ENCODE measurements at places on chromosomes 12 and 14.

GRCh38 chr12:6703631-6704030, 3.0 kb upstream of the PIANP start:
- DNase-seq = no peak

DNA sequence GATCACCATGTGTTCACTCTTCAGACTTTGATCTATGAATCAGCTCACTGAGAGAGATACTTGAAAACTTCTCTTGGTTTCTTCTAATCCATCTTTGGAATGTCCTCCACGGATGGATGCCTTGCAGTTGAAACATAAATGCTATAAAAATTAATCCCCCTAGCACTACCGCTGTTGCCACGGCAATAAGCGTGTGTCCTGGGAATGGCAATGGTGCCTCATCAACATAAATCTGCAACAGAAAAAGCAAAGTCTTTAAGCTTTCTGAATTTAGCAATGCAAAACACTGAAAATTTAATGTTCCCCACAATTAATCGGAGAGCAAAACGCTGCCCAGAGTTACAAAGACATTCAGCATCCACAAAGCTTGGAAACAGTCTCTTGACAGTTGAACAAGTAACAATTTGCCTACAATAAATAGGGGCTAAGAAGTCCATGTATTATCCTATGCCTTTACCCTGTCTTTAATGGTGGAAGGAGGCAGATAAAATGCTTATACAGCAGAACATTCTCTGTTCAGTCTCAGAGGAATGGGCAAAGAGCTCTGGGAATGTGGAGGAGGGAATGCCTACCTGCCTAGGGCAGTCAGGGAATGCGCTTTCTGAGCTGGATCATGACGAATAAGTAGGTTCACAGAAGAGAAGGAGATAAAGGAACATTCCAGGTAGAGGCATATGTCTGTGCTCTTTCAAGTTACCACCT, 70.9 kb upstream of the PPP4R3A start:
- no peak for DNase-seq

DNA sequence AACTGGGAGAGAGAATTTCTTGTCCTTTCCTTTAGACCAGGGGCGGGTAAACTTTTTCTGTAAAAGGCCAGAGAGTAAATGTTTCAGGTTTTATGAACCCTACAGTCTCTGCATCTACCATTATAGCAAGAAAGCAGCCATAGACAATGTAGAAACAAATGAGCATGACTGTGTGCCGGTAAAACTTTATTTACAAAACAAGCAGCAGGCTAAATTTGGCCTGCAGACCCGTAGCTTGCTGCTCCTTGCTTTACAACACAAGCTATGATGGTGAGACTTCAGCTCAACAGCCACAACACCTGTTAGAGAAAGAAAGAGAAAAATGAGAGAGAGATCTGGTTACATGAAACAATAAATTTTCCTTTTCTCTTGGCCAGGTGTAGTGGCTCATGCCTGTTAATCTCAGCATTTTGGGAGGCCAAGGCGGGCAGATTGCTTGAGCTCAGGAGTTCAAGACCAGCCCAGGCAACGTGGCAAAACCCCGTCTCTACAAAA, 4.2 kb upstream of the CDC42BPB start:
- DNase-seq = no peak

DNA sequence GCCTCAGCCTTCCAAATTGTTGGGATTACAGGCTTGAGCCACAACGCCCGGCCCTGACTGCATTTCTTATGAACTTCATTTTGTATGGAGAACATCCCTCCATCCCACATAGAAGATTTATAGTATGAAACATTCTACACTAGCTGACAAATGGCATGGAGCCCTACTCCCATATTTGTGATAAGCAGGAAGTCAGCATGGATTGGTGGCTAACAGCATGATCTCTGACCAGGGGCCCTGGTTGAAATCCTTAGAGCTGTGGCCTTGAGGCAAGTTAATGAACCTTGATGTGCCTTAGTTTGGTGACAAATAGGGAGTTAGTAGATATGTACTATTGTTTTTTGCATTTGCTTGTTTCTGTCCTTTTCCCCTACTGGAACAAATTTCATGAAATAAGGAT, 12.3 kb downstream of the IFI27L1 start:
- no peak for DNase-seq

DNA sequence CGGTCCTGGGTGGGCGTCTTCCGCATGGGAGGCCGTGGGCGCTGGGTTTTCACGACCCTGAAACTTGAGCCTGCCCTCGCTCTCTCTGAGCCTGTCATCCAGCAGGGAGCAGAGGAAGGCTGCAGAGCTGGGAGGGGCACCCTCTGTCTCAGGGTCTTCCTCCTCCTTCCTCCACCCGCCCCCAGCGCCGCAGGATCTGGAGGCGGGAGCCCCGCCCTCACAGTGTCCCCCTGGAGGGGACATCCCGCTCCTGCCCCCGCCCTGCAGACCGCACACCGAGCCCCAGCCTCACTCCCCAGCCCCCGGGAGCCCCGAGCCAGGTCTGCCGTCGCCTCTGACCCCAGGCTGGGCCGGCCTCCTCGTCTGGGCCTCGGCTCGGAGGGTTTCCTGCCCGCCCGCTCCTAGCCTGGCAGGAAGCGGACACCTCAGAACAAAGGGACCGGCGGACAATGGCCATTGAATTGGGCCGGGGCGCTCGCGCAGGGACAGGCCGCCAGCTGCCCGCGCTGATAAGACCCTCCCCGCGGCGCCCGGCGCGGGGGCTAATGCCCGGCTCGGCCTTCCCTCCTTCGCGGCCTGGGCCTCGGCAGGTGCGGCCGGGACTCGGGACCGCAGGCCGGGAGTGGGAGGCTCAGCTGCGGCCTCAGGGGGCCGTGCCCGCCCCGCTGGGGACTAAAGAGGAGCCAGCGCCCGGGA, 15.3 kb upstream of the NUDT14 start:
- DNase-seq = no peak

GRCh38 chr12:58648176-58648575, 272.1 kb downstream of the LRIG3 start:
- no peak for DNase-seq

DNA sequence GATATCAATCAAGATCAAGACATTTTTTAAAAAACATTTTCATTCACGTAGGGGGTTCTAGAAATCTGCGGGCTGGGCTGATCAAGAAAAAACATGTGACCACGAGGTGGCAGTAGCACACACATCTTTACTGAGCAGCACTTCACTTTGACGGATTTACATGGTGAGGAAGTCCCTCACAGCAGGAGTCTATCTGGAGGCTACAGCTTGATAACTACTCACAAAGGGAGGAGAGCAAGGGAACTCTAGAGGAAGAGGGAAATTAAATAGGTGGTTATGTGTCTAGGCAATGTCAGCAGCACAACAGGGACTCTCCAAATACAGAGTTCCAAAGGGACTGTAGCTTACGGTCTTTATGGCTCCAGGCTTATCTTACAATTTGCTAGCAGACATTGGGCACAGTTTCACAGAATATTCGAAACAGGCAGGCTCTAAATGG, 248.1 kb downstream of the DPY19L2 start:
- no peak for DNase-seq

- DNase-seq = no peak
These were observed 28.1 kb downstream of the ATP6V1D start for GRCh38 chr14:67331368-67332125.

DNA sequence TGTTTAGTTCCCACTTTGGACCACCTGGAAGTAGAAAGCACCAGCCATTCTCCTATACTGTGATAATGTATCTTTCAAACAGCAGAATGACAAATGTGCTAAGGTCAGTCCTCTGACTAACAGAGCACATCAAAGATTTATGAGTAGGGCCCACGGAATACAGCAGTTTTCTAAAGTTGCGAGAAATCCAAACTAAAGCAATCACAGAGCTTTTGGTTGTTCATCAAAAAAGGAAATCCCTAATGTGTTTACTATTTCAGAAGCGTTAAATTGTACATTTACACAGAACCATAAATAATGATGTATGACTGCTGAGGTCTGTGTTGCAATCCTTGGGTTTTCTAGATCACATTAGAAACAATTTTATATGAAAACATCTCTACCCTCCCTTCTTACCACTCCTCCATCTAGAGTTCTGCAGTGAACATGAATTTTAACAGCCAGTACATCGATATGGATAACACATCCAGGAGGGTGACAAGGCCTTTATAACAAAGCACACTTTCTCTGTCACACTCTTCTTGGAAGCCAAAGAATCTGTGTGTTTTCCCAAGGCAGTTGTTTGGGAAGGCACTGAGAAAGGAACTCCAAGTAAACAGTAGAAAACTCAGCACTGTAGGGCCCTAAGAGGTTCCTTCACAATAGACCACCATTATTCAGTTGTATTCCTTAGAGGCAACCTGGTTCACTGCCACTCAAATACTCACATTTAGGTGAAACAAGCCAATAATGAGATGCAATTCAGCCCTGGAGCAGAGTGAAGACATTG, 7.3 kb downstream of the KITLG start:
- no peak for DNase-seq

DNA sequence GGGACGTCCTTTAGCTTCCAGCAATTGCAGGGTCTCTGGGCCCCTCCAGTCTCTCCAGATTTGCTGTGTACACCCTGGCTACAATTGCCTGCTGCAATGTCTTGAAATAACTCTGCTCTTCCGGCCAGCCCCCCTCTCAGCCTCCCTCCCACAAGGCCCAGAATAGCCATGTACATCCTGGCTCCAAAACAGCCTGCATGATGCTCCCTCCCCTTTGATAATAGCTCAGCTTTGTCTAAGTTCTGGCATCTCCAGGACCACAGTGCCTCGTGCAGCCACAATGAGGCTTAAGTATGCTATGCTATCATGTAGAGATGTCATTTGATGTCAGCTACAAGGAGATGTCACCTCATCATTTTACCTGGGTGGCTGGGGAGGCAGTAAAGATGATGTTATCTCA, 74.6 kb downstream of the SRRM4 start:
- no peak for DNase-seq

DNA sequence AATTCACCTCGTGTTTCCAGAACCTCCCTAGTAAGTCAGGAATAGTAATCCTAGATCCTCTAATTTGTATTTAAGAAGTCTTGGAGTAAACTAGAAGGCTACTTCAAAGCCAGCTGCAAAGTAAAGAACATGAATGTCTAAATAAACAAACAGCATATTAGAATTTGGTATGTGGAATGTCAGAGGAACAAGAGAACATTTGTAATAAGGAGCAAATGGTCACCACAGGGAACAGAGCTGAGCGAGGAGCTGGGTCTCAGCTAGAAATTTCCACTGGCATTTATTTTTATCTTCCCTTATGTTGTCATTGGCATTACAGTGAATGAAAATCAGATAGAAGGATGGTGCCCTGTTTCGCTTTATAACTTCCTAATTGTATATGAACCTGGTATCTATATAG, 50.2 kb downstream of the FRMD6 start:
- no peak for DNase-seq

- DNase-seq = no peak
These were observed 47.0 kb upstream of the PLBD1 start for GRCh38 chr12:14614704-14615121.

DNA sequence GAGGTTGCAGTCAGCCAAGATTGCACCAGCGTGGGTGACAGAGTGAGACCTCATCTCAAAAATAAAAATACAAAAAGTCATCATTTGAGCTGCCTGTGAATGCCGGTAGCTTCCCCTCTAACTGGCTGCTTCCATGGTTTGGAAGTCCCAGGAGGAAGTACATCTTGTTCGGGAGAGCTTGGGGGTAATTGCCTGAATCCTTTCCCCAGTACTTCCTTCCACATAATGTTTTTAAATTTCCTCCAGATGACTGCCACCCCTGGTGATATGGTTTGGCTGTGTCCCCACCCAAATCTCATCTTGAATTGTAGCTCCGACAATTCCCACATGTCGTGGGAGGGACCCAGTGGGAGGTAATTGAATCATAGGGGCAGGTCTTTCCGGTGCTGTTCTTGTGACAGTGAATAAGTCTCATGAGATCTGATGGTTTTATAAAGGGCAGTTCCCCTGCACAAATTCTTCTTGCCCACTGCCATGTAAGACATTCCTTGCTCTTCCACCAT, 87.2 kb downstream of the SPRING1 start:
- no peak for DNase-seq

DNA sequence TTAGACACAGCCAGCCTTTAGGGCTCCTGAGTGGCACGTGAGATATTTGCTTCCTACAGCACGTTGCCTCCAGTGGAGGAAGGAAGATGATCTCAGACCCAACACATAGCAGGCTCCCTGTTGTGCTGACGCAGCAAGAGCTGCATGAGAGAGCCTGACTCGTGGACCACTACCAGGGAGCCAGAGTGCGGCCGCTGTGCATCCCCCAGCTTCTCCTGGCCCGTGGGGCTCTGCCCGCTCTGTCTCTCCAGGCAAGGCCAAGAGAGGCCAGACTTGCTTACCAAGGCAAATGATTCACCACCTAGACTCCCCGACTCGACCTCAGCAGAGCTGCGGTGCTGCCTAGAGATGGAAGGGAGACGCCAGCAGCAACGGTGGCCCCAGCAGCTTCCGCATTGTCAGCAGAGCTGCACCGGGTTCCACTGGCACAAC, 37.5 kb downstream of the MAP3K9 start:
- no peak for DNase-seq

GRCh38 chr14:90784621-90785270, 31.5 kb downstream of the TTC7B start:
- no peak for DNase-seq

- no peak for DNase-seq
These were observed 11.7 kb upstream of the CCDC177 start for GRCh38 chr14:69586404-69586803.

All from stimulated activated CD4-positive, alpha-beta T cell treated with anti-CD3 and anti-CD28 coated beads, Interleukin-1b, Interleukin-23, amount 100 ng/mL, for 1 hour (primary cell).